ENCODE measurements at places on chromosomes 5 and 9.

GRCh38 chr5:123659011-123659410 lies 147.0 kb downstream of the CSNK1G3 start:
- DNase-seq = no peak

DNA sequence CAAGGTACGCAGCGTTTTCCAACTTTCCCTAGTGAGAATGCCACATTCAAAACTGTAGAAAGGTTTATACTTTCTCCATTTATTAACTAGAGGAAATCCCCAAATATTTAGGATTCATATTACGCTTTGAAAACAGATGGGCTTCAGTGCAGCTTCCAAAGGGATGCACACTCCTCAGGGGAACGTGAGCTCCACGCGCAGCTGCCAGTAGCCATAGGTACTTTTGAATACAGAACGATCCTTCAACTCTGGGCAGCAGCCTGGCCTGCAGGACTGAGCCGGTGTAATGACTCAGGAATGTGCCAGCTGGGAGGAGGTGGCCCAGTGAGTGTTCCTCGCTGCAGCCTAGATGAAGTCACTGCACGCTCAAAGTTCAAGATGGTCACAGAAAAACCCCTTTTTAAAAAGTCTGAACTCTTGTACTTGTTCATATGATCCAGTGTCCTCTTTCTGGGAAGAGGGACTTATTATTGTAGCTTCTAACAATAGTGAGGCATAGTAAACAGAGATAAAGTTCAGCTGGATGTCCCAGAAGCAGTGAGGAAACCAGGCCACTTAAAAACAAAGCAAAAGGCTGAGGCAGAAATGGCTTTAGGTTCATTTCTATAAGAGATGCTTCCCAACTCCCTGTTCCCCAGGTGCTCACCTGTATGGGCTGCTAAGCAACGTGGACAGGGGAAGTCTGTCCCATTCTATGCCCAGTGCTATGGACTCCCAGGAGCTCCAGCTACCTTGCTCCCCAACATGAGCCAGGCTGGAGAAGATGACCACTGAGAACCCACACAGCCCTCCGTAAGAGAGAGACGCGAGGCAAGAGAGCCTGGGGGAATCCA lies 130.0 kb downstream of the LHFPL2 start:
- DNase-seq = no peak

DNA sequence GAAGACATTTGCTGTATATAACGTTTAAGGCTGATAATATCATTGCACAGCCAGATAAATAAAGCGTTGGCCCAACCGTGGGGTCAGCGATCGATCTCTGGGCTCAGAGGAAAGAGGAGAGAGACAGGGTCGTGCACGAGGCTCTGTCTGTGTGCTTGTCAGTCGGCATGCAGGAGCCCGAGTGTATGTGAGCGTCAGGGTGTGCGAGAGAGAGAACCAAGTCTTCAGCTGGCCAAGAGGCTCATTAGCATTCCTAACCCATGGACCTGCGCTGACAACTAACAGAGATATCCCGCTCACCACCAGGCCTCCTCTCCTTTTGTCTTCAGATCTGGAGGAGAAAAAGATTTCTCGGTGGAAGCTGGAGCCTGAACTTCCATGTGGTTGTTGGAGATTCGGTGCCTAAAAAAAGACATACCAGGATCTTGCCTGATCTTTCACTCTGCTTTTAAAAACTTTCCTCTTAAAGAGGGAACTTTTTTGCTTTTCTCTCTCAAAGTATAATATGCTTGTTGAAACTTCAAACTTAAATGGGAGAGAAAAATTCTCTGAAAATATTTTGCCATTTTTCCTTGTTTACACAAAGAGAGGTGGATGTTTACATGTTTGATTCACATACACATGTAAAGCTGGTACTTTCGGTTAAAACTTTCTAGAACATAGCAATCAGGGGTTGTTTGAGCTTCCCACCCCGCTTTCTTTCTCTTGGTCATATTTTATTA lies 16.5 kb downstream of the NR2F1 start:
- no peak for DNase-seq

DNA sequence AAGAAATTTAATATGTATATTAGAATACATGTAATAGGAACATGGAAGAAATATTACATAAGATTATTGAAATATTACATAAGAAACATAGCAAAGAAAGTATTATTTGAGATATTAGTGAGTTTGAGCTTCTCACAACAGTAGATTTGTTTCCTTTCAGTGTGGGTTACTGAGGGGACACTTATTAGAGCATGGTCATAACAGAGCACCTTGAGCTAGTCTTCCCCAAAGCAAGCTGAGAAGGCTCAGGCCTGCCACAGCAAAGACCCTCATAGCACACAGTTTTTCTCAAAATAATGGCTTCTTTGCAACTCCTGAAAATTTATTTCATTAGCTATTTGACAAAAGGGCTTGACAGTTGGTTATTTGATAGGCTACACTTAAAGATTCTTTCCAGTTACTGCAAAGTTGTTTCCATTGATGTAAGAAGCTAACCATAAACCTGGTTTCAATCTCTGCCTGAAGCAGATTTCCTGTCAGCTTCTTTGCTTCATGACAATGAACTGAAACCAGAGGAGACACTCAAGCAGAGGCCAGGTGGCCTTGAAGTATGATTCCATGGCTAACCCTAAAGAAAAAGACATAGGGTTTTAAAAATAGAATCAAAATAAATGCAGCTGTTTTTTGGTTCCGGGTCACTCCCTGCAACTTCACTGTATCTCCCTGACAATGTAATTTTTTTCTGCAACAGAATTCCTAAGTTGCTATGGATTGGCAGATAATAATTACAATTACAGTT lies 68.6 kb downstream of the ERMP1 start:
- DNase-seq = no peak

DNA sequence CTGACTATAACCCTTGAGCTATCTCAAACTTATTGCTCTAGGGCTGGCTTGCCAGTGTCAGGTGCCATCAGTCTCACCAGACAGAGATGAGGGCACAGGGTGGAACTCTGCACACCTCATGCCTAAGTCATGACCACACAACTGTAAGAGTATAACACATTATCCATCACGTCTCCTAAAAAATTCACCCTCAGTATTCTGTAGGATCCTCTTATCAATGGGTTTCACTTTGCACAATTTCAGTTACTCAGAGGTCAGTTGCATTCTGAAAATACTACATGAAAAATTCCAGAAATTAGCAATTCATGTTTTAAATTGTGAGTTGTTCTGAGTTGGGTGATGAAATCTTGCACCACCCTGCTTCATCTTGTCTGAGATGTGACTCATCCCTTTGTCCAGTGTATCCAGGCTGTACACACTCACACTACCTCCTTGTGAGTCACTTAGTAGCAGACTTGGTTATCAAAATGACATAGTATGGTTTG lies 690.9 kb upstream of the CDH18 start:
- DNase-seq = no peak

DNA sequence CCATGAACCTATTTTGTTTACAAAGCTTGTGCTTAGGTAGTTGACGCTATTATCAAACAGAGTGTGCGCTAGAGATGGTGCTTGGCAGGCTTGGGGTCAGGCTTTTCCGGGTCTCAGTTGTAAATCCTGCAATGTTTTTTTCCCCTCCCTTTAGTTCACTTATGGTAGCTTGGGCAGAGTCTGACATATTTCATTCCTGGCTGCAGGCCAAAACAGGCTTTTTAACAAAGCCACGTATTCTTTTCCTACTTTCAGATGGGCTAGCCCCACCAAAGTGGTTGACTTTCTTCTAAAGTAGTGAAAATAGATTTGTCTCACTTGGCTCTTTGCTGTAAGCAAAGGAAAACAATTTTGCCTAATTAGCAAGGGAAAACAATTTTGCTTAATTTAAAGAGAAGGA lies 58.0 kb upstream of the FBN2 start:
- no peak for DNase-seq

GRCh38 chr9:124220946-124221451 lies 36.8 kb upstream of the NEK6 start:
- no peak for DNase-seq

Measured in hematopoietic multipotent progenitor cell treated with erythropoietin and hydrocortisone succinate and interleukin-3 and kit ligand, for 17 days (in vitro differentiated cells).